ENCODE measurements at places on chromosomes 6 and 20.

DNA sequence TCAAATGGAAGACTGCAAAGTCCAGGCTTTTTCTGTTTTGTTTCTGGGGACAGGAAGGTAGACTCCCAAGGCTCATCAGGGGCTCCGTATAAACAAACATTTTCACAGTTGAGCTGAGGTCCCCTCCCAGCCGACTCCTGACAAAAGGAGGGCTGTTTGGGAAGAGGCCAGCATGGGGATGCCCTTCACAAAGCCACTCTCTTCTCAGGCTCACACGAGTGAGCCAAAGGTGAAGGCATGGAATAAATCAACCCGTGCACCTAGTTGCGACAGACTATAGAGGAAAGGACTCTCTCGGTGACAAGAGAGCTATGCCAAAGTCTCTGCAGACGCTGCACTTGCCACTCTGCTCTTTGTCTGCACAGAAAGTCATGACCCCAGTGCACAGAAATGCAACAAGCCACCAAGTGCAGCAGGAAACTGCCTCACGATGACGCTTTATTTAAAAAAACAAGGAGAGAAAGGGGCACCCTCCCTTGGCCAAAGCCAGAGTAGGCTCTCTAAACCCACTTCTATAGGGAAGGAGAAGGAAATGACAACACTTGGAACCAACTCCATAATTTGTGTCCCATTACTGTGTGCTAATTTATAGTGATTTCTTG lies 21.0 kb downstream of the JAG1 start:
- no peak for DNase-seq

GRCh38 chr6:92849636-92850035 lies 569.7 kb downstream of the EPHA7 start:
- no peak for DNase-seq

DNA sequence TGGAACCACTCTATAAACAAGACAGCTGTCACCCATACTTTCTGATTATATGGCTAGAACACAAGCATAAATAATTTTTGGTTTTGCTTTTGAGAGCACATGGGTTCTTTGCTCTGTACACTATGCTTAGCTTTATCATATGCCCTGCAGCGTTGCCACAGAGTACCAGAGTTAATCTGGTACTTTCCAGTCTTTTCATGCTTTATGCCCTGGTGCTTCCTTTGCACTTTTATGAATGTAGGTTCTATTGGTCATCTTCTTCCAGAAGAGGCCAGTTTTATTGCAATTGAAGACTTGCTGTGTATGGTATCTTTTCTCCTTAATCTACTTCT lies 20.8 kb downstream of the SHLD1 start:
- DNase-seq: no peak

GRCh38 chr20:62395311-62396242 lies 8.7 kb downstream of the RPS21 start:
- no peak for DNase-seq

GRCh38 chr6:40845553-40845952 lies 193.5 kb downstream of the UNC5CL start:
- peak; percentile 50 for DNase-seq

- DNase-seq: no peak
Observed at GRCh38 chr6:119147101-119148053, 68.9 kb upstream of the FAM184A start.
